ENCODE measurements at places on chromosomes 1 and 21.

DNA sequence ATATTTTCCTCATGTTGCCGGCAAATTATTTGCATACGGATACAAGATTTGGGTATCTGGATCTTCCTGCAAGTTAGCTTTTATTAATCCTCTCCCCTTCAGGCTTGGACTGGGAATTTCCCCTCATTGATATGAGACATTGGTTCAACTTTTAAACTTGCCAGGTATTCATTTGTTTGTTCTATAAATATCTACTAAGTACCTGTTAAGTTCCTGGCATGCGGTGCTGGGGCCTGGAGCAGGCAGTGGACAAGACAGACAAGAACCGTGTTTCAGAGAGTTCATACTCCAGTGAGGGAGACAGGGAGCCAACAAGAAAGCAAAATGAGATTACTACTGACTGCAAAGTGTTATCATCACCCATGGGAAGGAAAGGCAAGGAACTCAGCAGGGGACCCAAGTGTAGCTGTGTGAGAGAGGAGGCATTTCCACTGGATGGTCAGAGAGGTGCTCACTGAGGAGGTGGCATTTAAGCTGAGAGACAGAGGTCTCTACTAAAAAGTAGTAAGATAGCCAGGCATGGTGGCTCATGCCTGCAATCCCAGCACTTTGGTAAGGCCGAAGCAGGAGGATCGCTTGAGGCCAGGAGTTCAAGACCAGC, 39.1 kb upstream of the FHAD1 start:
- DNase-seq: no peak

GRCh38 chr1:202241376-202242079, 47.9 kb downstream of the LGR6 start:
- DNase-seq: no peak

GRCh38 chr1:172252958-172253357, 167.5 kb upstream of the C1orf105 start:
- no peak for DNase-seq

- DNase-seq: no peak
Observed at GRCh38 chr1:224067621-224068457, 46.1 kb upstream of the FBXO28 start.

- no peak for DNase-seq
Observed at GRCh38 chr1:62500210-62500609, 63.4 kb downstream of the USP1 start.

DNA sequence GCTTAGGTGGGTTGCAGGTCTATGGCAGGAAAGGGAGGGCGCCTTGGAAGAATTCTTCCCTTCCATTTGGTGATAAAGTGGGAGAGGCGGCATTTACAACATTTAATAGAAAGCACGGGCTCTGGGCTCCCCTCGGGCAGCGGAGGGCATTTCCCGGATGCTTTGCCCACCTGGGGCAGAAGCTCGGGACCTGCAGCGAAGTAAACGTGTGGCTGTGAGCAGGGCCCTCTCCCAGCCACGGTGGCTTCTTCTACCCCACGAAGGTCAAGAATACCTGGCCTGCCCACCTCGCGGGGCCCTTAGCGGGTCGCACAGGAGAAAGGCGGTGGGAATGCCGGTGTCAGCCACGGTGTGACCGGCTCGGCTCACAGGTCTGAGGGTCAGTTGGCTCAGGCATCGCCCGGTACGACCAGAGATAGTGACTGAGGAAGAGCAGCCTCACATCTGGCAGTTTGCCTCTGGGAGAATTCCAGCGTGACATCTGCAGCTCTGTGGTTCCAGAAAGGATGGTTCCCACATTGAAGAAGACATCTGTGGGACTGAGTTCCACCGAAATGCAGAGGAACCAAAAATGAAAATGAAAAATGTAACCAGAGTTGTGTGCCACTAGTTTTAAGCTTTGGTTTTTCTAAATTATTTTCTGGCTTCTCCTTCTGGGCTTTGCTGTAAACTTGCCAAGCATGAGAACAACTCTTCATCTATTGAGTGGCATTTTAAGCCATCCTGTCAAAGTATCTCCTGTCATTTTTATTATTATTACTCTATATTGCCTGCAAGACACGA, 720 bp upstream of the F3 start:
- DNase-seq: peak; percentile 58

DNA sequence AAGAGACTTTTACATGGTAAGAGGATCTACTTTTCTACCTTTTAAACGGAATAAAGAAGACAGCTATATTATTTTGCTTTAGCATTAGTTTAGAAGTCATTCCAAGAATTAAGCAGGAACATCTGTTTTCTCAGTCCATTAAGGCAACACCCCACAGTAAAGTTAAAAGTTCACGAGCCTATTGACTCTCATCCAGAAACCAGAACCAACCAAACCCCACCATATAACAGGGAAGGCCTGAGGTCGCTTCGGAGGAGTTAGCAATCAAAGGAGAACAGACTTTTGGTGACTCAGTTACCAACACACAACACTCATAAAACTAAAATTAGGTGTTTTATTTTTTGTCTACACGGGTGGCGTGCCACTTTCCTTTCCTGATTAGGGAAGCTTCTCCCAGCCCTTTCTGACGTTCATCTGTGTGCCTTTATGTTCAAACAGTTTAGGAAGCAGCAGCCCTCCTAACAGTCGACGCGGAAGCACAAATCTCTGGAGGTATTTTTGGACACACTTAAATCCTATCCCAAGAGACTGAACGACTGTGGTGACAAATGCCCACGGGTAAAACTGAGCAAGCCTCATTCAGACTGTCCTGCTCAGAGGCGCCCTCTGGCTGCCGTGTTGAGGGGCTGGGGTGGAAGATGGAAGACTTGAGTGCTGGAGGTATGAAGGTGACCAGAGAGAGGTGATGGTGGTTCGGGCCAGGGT, 8.6 kb upstream of the PLA2G2C start:
- peak; percentile 89 for DNase-seq

DNA sequence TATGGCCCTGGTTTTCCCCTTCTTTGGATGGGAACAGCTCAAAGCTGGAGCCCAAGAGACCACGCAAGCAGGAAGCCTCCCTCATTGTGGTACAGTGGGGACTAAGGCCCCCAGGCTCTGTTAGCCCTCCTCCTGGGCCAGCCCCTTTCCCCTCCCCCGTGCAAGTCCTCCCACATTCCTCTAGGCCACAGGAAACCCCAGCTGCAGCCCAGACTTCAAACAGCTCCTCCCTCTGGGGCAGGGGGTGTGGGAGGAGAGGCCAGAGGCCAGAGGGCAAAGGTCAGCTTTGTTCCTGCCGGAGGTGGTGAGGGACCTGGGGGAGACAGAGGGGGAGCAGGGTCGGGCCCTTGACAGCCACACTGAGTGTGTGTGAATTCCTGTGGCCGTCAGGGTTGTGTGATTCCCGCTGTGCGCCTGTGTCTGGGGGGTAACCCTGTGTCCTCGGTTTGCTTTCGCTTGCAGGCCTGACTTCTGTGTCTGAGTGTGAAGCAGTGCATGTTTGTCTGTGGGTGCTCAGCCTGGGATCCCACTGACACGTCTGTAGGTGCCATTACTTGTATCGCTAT, 3.4 kb upstream of the AHDC1 start:
- DNase-seq: no peak

DNA sequence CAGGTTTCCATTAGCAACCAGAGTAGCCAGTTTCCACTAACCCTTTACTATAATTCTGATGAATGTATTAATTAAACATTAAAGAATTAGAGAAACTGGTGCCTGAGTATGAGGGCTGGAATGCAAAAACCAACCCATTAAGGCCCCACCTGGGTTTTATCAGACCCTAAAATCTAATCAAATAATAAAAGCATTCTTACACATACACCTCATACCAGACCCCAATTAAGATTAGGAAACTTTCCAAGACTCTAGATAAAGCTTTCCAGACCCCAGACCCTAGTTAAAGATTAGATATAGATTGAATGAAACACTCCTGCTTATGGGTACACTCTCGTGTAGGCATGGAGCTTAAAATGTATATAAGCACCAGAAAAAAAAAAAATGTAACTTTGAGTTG, 581.3 kb upstream of the BEND5 start:
- DNase-seq: no peak

DNA sequence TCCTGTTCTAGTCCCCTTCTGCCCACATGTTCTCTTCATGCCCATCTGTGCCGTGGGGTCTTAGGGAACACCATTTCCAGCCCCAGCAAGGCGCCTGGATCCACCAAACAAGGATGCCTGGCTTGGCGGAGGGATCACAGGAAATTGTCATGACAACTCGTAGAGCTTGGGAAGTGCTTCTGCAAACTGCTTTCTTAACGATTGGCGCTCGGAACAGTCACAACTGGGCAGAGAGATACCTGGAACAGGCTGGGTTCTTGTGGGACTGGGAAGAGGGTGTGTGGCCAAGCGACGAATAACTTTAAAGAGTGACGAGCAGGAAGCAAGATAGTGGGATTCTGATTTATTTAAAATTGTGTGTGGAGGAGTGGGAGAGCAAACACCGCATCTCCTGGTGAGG, 329.8 kb downstream of the RPS6KC1 start:
- no peak for DNase-seq

- no peak for DNase-seq
Observed at GRCh38 chr1:170284512-170284911, 138.8 kb downstream of the NTMT2 start.

DNA sequence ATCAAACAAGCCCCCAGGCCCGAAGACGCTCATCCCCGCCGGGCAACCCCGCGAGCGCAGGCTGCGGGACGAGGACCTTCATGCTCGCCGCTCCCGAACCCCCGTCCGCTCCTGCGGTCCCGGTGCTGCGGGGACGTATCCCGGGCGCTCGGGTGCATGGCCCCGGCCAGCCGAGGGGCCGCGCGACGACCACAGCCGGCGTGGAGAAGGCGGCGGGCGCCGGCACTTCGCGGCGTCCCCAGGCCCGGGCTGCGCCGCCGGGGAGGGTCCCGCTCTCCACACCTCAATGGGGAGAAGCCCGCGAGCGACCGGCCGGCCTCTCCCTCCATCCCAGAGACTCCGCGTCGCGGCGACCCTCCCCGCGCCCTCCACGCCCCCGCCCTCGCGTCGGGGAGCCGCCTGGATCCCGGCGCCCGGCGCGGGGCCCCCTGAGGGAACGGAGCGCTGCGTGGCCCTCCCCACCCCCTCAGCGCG, 401 bp downstream of the ERRFI1 start:
- DNase-seq: no peak

- no peak for DNase-seq
Observed at GRCh38 chr21:33732038-33732437, 89.7 kb downstream of the ITSN1 start.

GRCh38 chr1:160891474-160891873, 6.5 kb upstream of the ITLN1 start:
- no peak for DNase-seq

- peak; percentile 63 for DNase-seq
Observed at GRCh38 chr1:163174524-163175437, 27.9 kb downstream of the RGS5 start.

DNA sequence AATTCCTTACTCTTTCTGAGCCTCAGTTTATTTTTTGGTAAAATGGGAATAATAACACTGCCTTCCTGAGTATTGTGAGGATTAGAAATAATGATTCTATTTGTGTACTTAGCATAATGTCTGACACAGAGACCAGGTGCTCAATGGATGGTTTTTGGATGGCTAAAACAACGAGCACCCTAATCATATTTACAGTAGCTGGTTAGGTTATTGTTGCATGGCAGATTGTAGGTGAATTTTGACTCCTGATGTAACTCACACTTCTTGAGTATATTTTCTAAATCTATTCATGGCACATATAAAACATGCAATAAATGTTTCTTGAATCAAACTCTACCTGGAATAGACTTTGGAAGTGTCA, 11.9 kb upstream of the DUSP10 start:
- no peak for DNase-seq

DNA sequence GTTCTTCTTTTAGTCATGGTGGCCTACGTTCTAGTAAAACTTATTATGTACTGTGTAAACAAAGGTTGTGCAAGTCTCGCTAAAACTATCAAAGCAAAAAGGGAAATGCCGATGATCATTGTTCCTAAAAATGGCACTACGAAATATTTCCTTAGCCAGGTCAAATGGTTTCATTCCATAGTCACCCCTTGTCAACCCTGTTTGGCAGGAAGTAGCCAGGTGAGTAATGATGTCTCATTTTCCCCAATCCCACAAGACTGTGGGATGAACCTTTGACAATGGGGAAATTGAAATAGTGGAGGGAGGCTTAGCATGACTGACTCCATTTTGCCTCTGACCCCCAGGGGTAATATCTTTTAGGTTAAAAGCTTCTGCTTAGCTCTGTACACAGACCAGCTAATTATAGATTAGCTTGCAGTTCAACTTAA, 5.6 kb upstream of the REN start:
- no peak for DNase-seq

DNA sequence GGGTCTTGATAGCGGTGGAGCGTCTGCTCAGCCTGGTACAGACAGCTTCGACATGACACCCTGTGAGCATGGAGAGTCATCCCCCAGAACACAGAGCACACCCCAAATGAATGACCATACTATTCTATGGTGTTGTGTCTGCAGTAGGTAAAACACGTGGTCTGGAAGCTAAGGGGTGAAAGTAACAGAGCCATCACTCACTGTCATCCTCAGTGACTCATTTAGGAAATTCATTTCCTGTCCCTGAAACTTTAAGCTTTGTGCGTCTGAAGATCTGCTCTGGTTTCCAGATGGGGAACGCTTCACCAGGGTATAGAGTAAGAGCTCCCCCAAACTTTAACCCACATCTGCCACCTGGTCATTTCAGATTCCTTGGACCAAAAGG, 94.8 kb upstream of the DISP3 start:
- peak; percentile 60 for DNase-seq

- DNase-seq: no peak
Observed at GRCh38 chr1:178528953-178529335, 16.0 kb downstream of the TEX35 start.

Measured in activated CD8-positive, alpha-beta memory T cell treated with anti-CD3 and anti-CD28 coated beads for 24 hours (primary cell).